NCI-H2081 treated with DMSO at 0.1 percent for 48 hours (cell line): ENCODE measurements at places on chromosomes 2 and 18.

DNA sequence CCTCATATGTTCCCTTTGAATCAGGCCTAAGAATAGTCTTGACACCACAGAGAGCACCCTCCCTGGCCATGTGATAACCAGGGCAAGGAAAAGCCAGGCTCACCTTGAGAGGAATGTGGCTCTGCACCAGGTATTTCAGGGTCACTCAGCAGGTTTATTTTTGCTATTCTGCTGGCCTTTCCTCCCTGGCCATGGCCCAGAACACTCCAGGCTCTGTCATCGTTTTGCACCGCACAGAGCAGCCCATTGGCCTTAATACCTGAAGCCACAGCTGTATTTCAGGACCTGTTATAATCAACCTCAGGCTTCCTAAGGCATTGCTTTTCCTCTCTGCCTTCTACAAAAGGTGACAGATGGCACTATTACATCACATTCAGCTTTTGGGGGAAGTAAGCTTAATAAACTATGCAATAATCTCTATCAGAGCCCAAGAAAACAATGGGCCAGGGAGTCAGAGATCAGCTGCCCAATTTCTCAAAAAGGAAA, 668.3 kb downstream of the IRS1 start:
- DNase-seq: no peak

- no peak for DNase-seq
Observed at GRCh38 chr2:215055891-215056290, 82.5 kb downstream of the ABCA12 start.

DNA sequence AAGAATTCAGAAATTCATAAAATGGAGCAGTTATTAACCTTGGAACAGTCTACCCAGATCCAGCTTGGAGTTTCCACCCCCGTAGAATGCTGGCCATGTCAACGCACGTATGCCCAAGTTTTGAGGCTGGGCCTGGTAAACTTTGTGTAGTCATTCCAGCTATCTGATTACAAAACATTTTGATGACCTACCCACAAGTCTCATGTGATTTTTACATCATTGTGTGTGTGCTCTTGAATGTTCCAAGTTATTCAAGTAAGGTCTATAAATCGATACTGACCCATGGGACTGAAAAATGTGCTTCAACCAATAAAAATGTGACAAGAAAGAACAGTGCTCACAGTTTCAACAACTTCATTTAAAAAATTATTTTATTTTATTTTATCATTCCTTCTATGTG, 32.5 kb upstream of the ICOS start:
- no peak for DNase-seq

GRCh38 chr2:23801396-23801795, 125.5 kb downstream of the ATAD2B start:
- DNase-seq: no peak

DNA sequence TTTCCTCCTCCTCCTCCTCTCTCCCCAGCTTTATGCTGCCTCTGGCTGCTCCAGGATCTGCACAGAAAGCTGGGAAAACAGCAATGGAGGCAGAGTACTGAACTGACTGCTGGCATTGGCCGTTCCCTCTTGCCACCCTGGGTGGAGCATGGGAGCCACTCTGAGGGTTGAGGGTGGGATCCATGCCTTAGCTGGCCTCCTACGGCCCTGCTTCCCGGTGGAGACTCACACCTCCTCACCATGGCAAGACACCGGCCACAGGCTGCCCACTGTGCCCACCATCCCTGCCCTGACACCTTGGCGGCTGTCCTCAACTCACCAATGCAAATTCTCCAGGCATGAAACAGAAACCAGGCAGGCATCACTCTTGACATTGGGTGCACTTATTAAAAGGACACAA, 832.3 kb upstream of the ID2 start:
- no peak for DNase-seq

- no peak for DNase-seq
Observed at GRCh38 chr2:79547568-79547967, 34.7 kb downstream of the CTNNA2 start.

DNA sequence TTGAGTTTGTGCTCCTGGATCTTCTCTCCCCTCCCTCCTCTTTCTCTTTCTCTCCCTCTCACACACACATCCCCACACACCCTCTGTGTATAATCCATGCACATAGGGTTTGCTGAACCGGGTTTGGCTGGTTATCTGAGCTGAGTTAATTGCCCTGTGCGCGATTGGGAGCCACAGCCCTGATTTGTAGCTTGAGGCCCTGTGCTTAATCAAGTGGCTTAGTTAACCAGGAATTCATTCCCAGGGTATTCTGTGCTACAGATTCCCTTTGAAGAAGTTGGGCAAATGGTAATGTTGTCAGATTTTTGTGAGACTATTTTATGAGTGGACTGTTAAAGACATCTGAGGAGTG, 6.2 kb downstream of the PARD3B start:
- DNase-seq: no peak

GRCh38 chr2:240407090-240407489, 28.4 kb upstream of the GPC1 start:
- DNase-seq: no peak

DNA sequence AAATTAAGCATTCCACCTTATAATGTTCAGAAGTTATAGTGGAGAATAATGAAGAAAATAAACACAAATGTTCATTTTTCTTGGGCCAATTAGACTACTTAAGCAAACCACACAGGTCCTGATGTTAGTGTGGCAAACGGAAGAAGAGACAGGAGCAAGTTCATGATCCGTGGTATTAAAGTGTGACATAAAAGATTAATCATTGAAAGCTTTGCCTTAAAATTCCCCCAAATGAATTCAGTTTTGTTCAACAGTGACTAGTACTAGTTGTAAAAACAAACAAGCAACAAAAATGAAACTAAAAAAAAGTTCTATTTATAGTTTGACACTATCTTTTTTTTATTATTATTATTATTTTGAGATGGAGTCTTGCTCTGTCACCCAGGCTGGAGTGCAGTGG, 73.7 kb downstream of the RFTN2 start:
- no peak for DNase-seq

DNA sequence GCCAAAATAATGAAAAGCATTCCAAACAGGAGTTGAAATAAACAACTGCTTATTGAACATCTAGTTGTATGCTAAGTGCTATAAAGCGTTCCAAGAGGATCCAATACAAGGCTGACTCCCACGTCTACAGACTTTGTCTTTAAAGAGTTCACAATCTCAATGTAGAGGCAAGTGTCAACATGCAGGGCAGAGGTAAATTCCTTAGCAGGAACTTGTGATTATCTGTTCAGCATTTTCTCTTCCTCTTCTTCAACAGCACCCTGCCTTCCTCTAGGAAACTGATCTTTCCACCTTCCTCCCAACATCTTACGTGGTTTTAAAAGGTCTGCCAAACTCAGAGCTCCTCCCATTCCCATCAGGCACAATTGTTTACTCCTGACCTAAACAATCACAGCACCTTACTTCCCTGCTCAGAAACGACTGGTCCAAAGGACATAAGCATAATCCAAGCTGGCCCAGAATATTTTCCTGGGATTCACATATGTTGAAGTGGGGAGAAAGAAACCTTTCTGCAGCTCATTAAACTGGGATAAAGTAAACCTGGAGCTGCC, 83.9 kb downstream of the ITSN2 start:
- DNase-seq: no peak

DNA sequence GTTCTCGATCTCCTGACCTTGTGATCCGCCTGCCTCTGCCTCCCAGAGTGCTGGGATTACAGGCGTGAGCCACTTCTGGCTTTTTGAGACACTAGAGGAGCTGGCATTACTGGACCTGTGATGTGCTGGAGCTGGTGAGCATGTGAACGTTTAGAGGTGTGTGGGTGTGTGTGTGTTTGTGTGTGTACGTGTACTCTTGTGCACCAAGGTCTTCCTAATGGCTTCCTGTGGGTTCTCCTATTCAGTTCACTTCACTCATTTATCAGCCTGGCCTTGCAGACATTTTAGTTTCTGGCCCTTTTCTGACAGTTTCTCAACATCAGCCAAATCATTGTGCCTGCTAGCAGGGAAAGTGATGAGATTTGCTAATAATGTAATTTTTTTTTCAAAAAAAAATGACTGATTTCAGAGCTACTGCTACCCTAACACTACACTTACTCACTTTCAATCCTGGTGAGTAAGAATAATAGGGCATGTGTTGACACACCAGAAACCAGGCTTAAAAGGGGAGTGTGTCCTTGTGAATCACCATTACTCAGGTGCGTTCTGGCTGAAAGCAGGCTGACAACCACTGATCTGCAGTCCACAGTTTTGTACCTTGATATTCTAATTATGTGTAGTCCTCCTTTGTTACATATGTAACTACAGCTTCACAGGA, 41.0 kb upstream of the ACTR3 start:
- no peak for DNase-seq

- DNase-seq: no peak
Observed at GRCh38 chr2:179036353-179036905, 13.5 kb downstream of the CCDC141 start.

GRCh38 chr2:98778151-98778550, 47.2 kb upstream of the MGAT4A start:
- DNase-seq: no peak

DNA sequence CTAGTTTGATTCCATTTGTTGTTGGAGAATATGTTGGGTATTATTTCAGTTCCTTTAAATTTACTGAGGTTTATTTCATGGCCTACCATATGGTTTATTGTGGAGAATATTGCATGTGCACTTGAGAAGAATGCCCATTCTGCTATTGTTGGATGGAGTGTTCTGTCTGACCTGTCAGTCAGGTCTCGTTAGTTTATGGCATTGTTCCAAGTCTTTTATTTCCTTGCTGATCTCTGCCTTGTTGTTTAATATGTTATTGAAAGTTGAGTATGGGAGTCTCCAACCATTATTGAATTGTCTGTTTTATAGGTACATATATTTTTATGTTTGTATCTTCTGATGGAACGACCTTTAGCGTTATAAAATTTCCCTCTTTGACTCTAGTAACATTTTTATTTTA, 86.3 kb downstream of the PTPN4 start:
- DNase-seq: no peak

GRCh38 chr2:102999958-103000357, 238.1 kb downstream of the TMEM182 start:
- no peak for DNase-seq

DNA sequence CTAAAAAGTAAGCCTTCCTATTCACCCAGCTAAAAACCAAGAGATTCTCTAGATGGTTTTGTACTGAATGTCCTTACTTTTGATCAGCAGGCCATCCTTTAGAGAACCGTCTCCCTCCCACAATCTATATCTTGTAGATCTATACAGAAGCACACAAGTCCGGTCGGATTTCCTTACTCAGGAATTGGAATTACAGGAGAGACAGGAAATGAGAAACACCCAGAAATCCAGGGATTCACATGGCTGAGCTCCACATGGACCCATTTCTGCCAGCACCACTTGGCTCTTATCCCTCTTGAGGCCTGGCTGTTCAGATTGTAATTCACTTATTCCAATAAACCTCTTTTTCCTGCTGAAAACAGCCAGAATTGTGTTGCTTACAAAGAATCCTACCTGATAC, 4.5 kb downstream of the OLA1 start:
- no peak for DNase-seq

DNA sequence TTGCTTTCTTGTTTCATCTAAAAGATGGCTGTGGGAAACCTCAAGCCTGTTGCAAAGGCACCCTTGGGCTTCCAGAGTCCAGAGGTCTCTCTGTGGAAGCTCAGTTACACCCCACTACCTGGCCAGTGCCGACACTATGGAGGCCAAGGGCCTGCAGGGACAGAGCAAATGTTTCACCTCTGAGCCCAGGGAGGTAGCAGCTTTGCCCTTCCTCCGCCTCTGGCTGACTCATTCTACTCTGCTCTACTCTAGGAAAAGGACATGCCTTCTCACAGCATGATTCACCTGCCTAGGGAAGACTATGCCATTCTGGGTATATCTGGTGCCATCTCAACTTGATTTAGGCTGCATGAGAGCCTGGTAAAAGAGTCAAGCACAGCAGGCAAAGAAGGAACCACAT, 12.2 kb downstream of the MYOM1 start:
- no peak for DNase-seq

- no peak for DNase-seq
Observed at GRCh38 chr2:16683576-16683975, 17.9 kb upstream of the CYRIA start.

GRCh38 chr18:8834881-8835280, 129.5 kb downstream of the MTCL1 start:
- DNase-seq: no peak

DNA sequence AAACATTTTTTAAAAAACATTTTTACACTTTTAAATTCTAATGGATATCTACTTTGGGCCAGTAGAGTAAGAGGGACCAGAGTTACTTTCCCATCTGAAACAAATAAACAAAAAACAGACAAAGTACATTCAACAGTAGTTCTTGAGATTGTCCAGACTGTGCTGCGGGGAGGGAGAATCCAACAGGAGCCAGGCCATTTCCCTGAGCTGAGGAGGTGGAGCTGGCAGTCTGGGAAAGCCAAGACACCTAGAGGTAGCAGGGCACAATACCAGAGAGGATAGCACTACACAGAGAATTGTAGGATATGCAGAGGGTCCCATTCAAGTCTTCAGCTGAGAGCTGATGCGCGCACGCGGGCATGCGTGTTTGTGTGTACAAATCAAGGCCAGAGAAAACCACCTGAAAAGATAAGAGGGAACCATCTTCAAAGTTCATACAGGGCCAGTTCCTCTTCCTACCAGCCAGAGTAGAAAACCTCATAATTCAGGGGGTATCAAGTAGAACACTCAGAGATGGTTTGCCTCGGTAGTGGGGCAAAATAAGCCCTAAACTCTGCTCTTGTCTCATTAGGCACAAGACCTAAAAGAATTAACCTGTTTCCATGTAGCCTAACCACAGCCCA, 44.0 kb downstream of the PTRHD1 start:
- no peak for DNase-seq
